ENCODE measurements at places on chromosomes 5 and 9. TPM values are rescaled to one million over a fixed set of nuclear protein-coding genes. Genes with fewer than 3 reads are reported as not detected.

CDKN2A gene
- total RNA-seq = 0.90 TPM

ANKRD18B gene
- total RNA-seq = 0.13 TPM

RIMOC1 gene
- total RNA-seq = 28.2 TPM

IL7R gene
- total RNA-seq = 0.40 TPM

SLC25A2 gene
- 1.7 TPM for total RNA-seq

DNA sequence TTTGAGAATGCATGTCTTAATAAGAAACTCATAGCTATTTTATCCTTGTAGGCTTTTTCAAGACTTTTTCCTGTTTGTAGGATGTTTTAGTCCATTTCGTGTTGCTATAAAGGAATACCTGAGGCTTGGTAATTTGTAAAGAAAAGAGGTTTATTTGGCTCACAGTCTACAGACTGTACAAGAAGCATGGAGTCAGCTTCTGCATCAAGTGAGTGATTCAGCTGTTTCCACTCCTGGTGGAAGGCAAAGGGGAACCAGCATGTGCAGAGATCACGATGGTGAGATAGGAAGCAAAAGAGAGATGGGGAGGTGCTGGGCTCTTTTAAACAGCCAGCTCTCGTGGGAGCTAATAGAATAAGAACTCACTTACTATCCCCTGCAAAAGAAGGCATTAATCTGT is 177.3 kb downstream of the ALDH1A1 start:
- H3K27me3 ChIP-seq = no peaks in the 10 kb centered on the region
- H3K4me3 ChIP-seq = no peak overlapping the region
- DNase-seq = no peak
- no peaks in the 10 kb centered on the region for H3K4me1 ChIP-seq
- no peak overlapping the region for H3K27ac ChIP-seq

- H3K4me1 ChIP-seq = no peaks in the 10 kb centered on the region
- H3K4me3 ChIP-seq = no peak overlapping the region
- H3K36me3 ChIP-seq = no peaks in the 10 kb centered on the region
- H3K27ac ChIP-seq = no peak overlapping the region
- H3K27me3 ChIP-seq = no peaks in the 10 kb centered on the region
- DNase-seq = no peak
Measured at GRCh38 chr5:31811210-31811609, 172.3 kb downstream of the PDZD2 start.

- peaks cover 10% of the 10 kb centered on the region for H3K4me1 ChIP-seq
- H3K27ac ChIP-seq = no peak overlapping the region
- no peak for DNase-seq
- H3K4me3 ChIP-seq = no peak overlapping the region
- H3K36me3 ChIP-seq = no peaks in the 10 kb centered on the region
Measured at GRCh38 chr5:38715696-38716095, 130.1 kb upstream of the OSMR start.

DNA sequence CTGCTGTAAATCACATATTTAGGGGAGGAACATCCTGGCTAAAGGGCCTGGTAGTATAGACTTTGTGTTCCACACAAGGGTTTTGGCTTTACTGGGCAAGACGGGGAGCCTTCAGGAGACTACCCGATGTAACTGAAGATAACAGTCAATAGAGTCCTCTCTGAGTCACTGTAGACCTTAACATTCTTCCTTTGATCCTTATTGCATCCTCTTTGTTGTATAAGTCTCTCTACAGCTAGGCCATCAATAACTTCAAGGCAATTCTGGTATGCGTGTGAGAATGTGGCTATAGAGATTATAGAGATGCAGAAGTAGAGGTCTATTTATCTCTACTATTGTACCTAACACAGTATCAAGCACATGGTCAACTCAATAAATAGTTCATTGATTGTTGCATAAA is 67.3 kb upstream of the STK32A start:
- no peaks in the 10 kb centered on the region for H3K36me3 ChIP-seq
- H3K27me3 ChIP-seq = no peaks in the 10 kb centered on the region
- no peak overlapping the region for H3K4me3 ChIP-seq
- H3K4me1 ChIP-seq = peaks cover 17% of the 10 kb centered on the region

DNA sequence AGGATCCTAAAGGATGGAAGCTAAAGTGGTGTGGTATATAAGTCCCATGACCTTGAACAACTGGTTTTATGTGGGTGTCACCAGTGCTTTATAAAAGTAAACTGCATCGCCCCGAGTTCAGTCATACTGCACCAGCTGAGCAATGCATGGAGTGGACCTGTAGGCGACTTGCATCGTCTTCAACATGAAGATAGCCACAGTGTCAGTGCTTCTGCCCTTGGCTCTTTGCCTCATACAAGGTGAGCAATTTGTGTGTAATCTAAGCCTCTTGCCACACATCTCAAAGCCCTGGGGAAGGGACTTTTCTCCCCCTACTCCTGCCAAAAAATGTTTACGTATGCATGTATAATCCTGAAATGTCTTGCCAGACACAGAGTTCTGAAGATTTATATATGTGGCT is at the start of gene SPINK5:
Gene SPINK5 (plus strand): TSS at position 120 of the 400 bp plus-strand sequence. CDS start 65 bp downstream, at position 185.
- no peak for DNase-seq
- H3K27me3 ChIP-seq = no peaks in the 10 kb centered on the region
- no peaks in the 10 kb centered on the region for H3K4me1 ChIP-seq
- H3K27ac ChIP-seq = no peak within 1 kb of the TSS
- no peaks in the 10 kb centered on the region for H3K36me3 ChIP-seq

GRCh38 chr9:90830051-90830450 is 28.4 kb downstream of the SYK start:
- DNase-seq = no peak
- no peaks in the 10 kb centered on the region for H3K27me3 ChIP-seq
- no peak overlapping the region for H3K4me3 ChIP-seq
- H3K27ac ChIP-seq = no peak overlapping the region

DNA sequence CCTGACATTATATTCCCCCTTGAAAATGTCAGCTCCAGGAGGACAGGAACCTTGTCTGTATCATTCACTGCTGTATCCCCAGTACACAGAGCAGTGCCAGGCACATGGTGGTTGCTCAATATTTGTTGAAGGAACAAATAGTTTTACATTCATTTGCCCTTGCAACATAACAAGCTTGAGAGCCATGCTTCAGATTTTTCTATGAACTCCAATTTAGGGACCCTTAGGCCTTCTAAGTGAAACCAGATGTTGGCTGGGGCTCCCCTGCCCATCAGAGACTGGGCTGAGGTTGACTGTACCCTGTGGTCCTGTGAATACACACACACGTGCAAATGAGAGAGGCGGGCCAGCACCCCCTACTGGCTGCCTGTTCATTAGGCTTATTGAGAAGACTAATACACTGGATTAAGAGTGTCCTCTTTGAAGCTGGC is 214.9 kb upstream of the WWC1 start:
- no peaks in the 10 kb centered on the region for H3K36me3 ChIP-seq
- H3K27me3 ChIP-seq = no peaks in the 10 kb centered on the region
- H3K4me1 ChIP-seq = no peaks in the 10 kb centered on the region
- H3K4me3 ChIP-seq = no peak overlapping the region
- no peak overlapping the region for H3K27ac ChIP-seq
- DNase-seq = peak; percentile 56

GRCh38 chr5:153373130-153373498 is 117.4 kb upstream of the GRIA1 start:
- DNase-seq = no peak
- no peak overlapping the region for H3K4me3 ChIP-seq
- no peaks in the 10 kb centered on the region for H3K36me3 ChIP-seq
- H3K27ac ChIP-seq = no peak overlapping the region
- no peaks in the 10 kb centered on the region for H3K27me3 ChIP-seq

DNA sequence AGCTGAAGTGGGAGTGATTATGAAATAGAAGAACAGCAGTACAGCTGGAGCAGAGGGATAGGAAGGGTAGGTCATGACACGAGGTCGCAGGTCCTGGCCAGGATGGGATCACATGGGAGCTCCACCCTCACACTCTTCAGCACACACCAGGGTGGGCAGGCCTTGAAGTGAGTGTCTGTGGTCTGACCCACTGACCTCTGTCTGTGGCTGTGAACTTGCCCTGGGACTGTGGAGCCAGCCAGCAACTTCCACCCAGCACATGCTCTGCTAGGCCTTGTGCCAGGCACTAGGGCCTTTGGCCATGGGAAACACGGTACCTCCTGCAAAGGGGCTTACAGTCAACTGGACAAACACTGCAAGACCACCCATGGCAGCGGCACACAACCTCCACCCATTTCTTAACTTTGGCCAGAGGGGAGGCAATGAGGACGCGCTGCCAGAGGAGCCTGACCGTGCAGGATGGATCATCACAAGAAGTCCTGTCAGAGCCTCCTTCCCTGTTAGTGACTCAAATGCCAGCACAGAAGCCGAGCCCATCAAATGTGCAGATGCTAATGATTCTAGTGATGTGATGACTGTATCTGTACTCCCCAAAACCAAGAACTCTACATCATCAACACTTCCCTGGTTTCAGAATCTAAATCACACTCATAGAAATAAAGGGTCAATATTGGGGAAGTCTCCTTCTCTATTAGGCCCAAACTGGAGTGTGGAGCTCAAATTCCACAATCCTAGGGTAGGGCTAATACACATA is 113.6 kb downstream of the DPYSL3 start:
- no peak overlapping the region for H3K4me3 ChIP-seq
- H3K4me1 ChIP-seq = peaks cover 14% of the 10 kb centered on the region
- no peak overlapping the region for H3K27ac ChIP-seq
- no peaks in the 10 kb centered on the region for H3K36me3 ChIP-seq
- no peaks in the 10 kb centered on the region for H3K27me3 ChIP-seq
- no peak for DNase-seq

DNA sequence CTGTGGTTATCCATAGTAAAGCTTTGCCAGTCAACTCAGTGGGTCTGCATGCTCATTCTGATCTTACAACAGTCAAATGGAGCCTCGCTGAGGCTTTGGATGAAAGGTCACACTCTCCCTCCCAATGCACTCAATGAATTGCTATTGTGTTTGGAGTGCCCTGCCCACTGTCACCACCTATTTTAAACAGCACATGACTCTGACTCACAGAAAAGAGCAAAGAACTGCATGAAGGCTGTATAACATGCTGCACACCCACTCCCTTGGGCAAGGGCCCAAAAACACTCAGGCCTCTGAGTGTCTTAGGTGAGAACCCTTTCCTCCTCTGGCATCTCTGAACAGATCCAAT is 118.7 kb upstream of the CCDC112 start:
- DNase-seq = peak; percentile 74
- no peaks in the 10 kb centered on the region for H3K27me3 ChIP-seq
- H3K4me1 ChIP-seq = peaks cover 27% of the 10 kb centered on the region
- peak overlapping the region; percentile 85 for H3K27ac ChIP-seq
- no peak overlapping the region for H3K4me3 ChIP-seq

DNA sequence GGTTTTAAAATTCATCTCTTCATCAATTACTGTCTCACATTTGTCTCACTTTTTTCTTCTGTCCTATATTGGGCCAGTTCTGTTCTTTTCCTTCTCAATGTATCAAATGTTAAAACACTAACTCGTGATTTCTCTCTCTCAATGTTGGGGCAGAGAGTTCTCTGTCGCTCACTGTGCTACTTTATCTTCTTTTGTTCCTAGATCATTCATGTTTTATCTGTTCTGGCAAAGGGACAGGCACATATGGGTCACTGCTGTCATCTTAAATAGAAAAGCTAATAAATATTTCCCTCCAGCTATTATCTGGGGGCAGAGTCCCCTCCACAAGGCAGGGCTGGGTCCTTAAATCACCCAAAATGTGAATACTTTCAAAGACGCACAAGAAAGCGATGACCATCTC is 214.0 kb downstream of the PTTG1 start:
- H3K4me3 ChIP-seq = no peak overlapping the region
- no peak for DNase-seq
- H3K27me3 ChIP-seq = no peaks in the 10 kb centered on the region
- peak overlapping the region; percentile 50 for H3K27ac ChIP-seq

GRCh38 chr5:116908537-116908936 is 333.9 kb upstream of the SEMA6A start:
- no peak overlapping the region for H3K4me3 ChIP-seq
- no peaks in the 10 kb centered on the region for H3K36me3 ChIP-seq
- H3K27me3 ChIP-seq = no peaks in the 10 kb centered on the region
- no peaks in the 10 kb centered on the region for H3K4me1 ChIP-seq
- H3K27ac ChIP-seq = no peak overlapping the region

DNA sequence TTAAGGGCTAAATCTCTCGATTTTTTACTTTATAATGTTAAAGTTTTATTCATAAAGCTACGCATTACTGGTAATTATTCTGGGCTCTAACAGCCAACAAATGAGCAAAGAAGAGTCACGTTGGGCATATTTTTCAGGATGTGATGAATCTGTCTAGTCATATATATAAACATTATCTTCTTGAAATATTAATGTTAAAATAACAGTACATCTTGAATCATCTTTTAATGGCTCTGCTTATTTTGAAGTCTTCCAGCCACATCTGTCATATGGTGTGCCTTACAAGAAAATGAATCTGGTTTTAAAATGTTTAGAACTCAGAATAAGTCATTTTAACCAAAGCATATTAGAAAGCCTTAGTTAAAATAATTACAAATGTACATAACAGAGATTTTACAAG is 96.9 kb downstream of the CWC27 start:
- H3K27me3 ChIP-seq = no peaks in the 10 kb centered on the region
- H3K36me3 ChIP-seq = no peaks in the 10 kb centered on the region
- no peak overlapping the region for H3K4me3 ChIP-seq
- H3K27ac ChIP-seq = no peak overlapping the region
- no peak for DNase-seq

DNA sequence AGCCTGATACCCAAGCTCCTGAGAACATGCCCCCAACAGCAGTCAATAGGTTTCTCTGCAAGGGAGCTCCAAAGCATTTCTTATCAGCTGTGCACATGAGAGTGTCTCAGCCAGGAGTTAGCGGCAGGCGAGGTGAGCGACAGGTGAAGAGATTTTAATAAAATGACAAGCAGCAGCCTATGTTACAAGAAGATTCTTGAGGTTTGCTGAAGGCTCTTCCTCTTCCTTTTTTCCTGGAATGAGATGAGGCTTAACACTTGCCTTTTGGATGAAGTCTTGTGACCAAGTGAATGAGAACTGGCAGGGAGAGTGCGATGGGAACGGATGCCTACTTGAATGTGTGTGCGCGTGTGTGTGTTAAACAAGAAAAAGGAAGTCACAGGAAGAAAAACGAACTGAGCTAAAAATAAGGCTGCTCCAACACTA is 76.1 kb downstream of the SHB start:
- H3K27ac ChIP-seq = no peak overlapping the region
- no peak for DNase-seq
- H3K36me3 ChIP-seq = no peaks in the 10 kb centered on the region
- H3K4me1 ChIP-seq = peaks cover 23% of the 10 kb centered on the region

DNA sequence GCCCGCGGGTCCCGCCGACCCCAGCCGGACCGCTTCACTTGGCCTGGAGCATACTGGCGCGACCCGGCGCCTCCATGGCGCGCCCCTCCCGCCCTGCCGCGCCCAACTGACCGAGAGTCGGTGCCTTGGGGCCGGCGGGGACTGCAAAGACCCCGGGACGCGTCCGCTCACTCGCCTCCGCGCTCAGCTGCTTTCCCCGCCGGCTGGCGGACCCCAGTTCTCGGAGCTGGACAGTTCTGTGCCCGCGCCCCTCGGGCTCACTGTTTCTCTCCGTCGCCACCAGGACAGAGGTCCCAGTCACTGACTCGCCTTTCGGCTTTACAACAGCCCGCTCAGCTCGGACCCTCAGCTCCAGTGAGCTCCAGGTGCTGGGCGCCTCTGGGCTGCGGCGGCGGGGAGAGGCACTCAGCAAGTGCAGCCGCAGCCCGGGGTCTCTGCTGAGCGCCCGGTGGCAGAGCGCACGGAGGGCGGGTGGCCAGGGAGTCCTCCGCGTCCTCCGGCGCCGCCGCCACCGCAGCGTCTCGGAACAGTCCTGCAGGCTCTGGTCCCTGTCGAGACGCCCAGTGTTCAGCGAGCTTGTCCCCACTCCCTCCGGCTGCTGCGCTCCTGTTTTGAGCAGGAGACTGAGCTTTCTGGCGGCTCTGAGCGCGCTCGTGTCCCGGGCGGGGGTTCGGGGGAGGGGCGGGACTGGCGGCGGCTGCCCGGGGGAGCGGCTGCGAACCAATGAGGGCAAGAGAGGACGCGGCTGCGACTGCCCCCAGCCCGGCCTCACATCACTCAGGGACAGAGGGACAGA is at the start of gene SMIM32:
Gene SMIM32 (minus strand): TSS at position 637 of the 796 bp plus-strand sequence. CDS start 638 bp downstream, outside the sequence.
- no peak within 1 kb of the TSS for H3K27ac ChIP-seq
- peak; percentile 62 for DNase-seq
- peaks cover 31% of the 10 kb centered on the region for H3K27me3 ChIP-seq

All from hepatocyte (in vitro differentiated cells).